SK-MEL-5 (cell line): ENCODE measurements at places on chromosomes 2 and 18. TPM values are rescaled to one million over a fixed set of nuclear protein-coding genes. Genes with fewer than 3 reads are reported as not detected.

AQP12A gene
- total RNA-seq, result not detected in 2 replicates

LRRC30 gene
- total RNA-seq, result not detected in 2 replicates

PRSS56 gene
- total RNA-seq, result not detected in 2 replicates

TEX44 gene
- not detected in 2 replicates for total RNA-seq

RAB31 gene
- 11.2 and 12.9 TPM in 2 replicates for total RNA-seq

NEB gene
- total RNA-seq, result 0.51 and 1.4 TPM in 2 replicates

- DNase-seq, result no peak
Observed at GRCh38 chr2:35822716-35823115, 532.9 kb upstream of the CRIM1 start.

DNA sequence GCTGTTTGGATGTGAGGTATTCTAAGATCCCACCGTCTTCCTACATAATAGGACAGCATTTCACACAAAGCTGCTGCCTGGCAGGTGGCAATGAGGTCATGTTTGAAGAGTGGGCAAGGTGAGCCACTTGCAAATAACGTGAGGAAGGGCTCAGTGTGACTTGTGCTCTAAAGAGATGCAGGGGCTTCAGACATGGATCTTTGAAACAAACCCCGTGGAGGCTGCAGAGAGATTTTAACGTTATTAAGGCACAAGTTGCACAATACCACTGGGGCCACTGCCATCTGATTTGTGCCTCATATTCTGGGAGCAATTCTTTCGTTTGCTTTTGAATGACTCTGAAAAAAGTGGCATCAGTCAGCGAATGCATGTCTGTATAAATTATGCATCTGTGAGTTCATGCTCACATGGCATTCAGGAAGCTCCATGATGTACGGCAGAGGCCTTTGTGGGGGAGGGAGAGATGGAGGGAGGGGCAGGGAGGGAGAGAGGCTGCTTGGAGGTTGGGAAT lies 362.0 kb downstream of the SOX11 start:
- no peak for DNase-seq

- DNase-seq, result no peak
Observed at GRCh38 chr2:165434865-165435496, 34.5 kb upstream of the CSRNP3 start.

GRCh38 chr2:71999580-71999979 lies 148.1 kb downstream of the CYP26B1 start:
- DNase-seq, result no peak

DNA sequence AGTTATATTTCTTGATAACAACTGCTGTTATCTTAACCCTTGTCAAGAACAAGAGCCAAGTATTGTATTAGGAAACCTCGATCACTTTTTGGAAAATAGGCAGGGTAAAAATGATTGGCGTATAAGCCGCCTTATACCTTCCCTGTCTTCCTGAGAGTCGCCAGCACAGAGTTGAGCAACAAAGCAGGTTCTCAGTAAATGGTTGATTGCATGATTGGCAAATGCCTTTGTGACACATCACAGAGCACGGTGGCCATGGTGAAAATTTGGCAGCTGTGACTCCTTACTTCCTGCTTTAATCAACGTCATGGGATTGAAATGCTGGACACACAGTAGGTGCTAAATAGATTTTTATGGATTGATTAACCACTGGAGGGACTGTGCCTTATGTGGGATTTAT lies 3.9 kb upstream of the KLHL29 start:
- DNase-seq, result peak; percentile 44

- DNase-seq, result peak; percentile 14
Observed at GRCh38 chr2:107168141-107168540, 282.2 kb upstream of the ST6GAL2 start.

DNA sequence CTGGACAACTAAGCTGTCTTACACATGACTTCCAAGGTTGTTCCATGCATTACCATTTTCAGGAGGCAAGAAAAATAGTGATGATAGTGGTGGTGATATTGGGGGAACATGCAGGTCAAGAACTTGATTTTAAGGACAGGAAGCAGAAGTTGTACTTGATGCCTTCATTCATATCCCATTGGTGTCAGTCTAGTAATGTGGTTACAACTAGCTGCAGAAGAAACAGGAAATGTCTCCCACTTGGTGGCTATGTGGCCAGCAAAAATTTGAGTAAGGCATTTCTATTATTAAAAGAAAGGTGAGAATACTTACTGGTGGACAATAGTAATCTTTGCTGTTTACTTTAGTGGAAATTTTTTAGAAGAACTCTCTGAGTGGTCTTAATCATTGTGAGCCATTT lies 103.4 kb downstream of the ALMS1 start:
- no peak for DNase-seq

- DNase-seq, result no peak
Observed at GRCh38 chr18:55069497-55069896, 110.2 kb upstream of the CCDC68 start.

DNA sequence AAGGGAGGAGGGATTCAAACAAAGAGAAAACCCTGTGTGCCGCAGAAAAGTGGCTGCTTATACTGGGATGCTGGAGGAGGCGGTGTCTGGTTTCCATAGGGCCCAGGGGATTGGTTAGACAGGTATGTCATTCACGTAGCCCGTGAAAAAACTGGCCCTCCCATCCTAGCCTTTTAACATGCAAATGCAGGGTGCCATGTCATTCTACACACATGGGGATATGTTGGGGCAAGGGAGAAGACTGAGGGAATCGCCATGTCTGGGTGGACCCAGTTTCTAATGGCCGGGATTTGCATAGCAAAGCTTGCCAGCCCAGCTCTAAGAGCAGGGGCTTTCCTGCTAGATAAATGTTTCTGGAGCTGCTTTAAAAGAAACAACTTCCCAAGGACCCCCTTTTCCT lies 8.2 kb upstream of the RNU2-63P start:
- no peak for DNase-seq

DNA sequence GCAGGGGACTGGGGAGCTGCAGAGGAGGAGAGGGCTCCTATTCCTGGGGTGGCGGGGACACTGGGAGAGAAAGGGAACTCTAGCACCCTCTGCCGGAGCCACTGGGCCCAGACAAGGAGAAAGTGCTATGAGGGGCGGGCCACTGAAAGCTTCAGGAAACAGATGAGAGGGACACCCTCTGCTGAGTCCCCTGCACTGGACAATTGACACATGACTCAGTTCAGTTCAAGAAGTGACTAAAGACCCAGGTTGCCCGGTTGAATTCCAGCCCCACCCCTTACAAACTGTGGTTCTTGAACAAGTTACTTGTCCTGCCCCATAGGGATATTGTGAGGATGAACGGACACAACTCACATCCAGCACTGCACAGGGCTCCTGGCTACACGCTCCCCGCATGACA lies 5.0 kb downstream of the RUFY4 start:
- DNase-seq, result peak; percentile 44

DNA sequence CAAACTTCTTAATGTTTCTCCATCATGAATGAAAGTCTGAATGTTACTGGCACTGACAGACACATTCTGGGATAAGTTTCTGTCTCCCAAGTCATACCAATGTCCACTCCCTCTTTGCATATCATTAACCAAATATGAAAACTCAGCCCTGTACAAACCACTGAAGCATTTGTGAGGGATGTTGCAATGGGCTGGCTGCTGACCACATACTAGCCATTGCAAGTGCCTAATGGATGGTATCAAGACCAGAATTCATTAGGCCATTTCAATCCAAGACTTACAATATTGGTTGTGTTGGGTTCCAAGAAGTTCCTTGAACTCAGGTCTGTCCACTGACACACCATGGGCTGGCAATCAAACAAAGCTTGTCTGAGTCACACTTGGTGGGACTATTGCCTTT lies 73.8 kb downstream of the CBLN2 start:
- DNase-seq, result no peak

DNA sequence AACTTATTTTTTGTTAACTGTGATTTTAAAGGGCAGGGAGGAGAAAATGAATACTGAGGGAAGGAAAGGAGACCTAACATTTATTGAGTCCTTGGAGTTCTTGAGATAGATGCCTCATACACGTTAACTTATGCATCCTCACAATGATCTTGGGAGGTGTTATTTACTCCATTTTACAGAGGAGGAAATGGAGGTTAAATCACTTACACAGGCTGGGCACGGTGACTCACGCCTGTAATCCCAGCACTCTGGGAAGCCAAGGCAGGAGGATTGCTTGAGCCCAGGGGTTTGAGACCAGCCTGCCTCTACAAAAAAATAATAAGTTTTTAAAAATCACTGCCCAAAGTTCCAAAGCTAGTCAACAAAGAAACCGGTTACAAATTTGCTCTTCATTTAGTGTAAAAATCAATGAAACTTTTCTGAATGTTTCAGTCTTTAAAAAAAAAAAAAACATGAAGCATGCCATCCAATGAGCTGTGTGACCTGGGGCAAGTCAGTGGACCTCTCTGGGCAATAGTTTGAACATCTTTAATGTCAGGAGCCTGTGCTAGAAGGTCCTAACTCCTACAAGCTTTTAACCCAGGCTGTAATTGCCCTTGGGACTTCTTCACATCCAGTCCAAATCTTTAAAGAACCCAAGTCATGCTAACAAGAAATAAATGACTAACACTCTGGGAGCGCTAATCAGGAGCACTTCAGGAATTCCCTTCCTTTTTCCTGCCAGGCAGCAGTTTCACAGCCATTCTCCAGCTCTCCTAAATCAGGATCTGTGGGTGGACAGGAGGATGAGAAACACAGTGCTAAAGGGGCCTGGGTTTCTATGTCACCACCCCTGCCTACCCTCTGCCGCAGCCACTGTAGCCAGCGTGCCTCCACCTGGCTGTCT lies 176.4 kb downstream of the TMEM247 start:
- DNase-seq, result no peak

DNA sequence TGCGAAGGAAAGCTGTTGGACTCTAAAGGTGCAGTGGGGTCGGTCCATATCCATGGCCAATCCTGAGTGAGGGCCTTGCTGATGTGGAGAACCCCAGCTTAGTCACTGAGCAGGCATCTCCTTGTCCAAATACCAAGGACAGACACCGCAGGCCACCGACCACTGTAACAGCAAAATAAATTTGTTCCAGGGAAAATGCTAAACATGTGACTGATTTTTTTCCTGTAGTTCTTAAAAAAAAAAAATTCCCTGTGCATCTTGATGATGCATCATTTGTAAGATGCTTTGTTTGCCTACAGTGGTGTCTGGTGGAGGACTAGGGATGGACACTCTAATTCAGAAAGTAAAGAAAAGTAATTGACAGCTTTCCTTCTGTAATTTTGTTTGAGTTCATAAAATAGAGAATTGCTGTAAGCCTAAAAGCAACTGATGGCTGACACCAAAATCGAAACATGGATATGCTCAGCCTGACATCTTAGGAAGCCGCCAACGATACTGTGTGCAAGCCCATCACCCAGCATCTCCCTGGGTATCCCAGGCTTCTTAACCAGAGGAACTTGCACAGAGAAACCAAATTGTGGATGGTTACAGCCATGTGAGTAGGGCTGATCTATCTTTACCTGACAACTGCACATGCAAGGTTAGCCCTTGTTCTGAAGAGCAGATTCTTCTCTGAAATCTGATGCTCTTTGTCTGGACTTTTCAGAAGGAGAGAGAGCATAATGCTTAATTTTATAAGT lies 188.6 kb downstream of the ARL4C start:
- no peak for DNase-seq

DNA sequence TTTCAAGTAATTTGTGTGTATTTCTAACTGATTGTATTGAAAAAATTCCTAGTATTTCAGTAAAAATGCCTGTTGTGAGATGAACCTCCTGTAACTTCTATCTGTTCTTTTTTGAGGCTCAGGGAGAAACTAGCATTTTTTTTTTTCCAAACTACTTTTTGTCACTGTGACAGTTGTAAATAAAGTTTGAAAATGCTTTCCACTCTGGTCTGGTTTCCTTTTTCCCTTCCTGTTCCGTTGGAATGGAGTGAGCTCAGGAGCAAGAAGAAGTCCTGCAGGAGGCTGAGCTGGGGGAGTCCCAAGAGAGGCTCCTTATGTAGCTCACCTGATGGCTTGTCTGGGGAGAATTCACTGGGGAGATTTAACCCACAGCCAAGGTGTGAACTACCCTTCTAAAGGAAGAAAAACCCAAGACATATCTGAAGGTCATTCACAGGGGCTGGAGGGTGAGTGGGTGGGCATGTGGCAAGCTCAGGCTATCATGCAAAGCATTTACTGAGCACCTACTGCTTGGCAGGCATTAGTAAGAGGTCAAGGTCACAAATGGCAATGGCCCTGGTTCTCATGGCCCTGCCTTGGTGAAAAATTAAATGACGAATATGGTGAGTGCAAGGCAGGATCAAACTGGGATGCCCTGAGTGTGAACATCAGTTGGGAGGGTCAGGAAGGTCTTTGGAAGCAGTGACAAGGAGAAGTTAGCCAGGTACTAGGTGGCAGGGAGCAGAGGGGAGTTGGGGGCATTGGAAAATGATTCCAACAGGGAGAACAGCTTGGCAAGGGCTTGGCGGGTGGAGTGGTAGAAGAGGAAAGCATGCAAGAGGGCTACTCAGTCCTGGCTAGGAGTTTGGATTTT lies 28.7 kb downstream of the LBH start:
- no peak for DNase-seq

DNA sequence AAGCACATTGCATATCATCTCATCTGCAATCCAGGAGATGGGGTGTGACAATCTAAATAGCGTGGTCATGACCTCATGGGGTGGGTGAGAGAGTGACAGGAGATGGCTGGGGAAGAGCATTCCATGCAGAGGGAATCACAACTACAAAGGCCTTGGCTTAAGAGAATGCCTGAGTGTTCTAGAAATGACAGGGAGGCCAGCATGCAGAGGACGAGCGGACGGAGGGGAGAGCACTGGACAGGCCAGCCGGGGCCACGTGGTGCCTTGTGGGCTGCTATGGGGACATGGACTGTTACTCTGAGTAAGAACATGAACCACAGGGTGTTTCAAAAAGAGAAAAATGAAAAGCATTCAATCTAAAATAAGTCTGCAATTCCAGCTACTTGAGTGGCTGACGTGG lies 117.9 kb upstream of the ODC1 start:
- DNase-seq, result no peak

DNA sequence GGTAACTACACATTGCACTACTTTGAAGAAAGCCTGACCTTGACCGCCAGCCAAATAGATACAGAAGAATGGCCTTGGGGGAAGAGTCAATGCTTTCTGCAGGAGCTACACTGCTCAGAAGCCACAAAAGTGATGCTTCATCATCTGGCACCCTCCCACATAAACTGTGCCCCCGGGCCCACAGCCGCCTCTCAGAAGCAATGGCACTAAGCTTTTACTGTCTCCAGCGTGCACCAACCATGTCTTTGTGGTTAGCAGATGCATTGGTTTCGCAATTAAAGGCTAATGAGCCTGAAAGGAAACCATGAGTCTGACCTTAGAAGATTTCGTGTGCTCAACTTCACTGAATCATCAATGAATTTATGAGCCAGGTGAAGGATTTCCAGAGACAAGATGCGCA lies 209.4 kb upstream of the TRIB2 start:
- DNase-seq, result peak; percentile 96

DNA sequence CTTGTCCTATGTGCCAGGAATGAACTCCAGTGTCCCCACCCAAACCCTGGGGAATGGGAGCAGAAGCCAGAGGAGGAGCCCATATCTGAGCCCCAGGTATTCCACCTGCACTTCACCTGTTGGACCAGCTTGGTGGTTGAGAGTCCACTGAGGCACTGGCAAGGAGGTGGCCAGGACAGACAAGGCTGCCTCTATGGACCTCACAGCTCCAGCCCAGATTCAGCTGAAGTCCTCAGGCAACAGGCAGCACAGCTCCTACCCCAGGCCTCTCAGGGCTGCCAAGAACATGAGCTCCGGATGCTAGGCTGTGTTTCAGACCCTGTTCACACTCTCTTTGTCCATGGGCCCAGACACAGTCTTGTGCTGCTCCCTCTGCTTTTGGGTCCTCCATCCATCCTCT lies 2.9 kb upstream of the IL1F10 start:
- no peak for DNase-seq
